CD8-positive, alpha-beta T cell (primary cell): ENCODE measurements at places on chromosomes 7 and 10.

DNA sequence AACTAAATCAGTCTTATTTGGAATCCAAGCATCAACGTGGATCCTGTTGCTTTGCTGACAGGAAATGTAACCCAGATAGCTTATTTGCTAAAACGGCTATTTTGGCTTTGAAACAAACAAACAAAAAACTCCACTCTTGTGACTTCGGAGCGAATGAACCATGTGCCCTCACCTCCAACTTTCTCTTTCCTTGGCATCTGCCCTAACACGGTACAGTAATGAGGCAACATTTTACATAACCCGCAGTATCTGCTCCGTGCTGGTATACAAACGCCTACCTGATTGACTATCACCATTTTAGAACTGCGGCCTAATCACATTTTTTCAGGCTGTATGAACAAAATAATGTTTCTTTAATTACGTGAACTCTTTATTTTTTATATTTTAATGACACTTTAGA is 37.5 kb upstream of the ARID5B start:
- DNase-seq, result no peak

DNA sequence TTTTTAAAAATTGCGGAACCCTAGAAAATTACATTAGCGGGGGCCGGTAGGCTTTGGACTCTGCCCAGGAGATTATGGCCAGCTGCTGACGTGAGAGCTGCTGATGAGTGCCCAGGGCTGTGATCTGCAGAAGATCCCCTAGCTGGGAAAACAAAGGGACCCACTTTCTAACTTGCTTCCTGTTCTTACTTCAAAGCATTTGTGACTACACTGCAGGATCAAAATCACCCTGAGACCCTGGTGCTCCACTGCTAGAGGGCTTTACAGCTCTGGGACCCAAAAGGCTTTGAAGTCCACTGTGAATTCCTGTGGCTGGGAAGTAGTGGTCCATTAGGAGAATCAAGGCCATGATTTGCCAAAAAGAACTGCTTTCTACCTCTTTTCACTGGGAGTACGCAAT is 499.4 kb upstream of the AKR1E2 start:
- no peak for DNase-seq

DNA sequence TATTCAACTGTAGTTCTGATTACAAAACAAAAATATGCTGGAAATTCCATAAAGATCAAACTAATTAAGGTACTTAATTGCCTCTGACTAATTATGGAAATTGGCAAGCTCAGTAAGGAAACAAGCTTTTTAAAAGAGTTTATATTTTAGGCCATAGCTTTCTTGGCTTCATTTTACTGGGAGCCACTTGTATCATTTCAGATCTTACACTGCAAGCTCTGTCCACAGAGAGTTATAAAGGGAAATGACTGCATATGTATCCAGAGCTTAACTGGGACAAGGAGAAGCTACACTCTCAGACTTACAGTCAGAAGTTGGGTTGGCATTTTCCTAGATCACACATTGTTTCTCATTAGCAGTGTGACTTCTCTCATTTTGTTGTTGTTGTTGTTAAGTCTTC is 92.4 kb downstream of the LRRN3 start:
- DNase-seq, result no peak

GRCh38 chr10:130497056-130498010 is 361.1 kb downstream of the GLRX3 start:
- DNase-seq, result no peak

DNA sequence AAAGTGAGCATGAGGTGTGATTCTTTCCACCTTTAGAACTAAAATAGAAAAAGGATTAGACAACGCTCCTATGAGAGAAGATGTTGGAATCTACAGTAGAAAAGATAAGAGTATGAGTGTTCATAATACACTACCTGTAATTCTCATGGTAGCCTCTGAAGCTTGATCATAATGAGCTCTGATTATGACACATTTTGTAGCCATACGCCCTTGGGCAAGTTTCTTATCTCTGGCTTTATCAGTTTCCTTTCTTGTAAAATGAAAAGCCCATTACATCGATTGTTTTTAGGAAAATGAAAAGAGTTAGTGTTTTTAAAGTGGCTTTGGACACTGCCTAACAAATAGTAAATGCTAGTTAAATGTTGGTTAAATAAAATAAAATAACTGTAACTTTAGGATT is 22.4 kb upstream of the PRSS58 start:
- no peak for DNase-seq

DNA sequence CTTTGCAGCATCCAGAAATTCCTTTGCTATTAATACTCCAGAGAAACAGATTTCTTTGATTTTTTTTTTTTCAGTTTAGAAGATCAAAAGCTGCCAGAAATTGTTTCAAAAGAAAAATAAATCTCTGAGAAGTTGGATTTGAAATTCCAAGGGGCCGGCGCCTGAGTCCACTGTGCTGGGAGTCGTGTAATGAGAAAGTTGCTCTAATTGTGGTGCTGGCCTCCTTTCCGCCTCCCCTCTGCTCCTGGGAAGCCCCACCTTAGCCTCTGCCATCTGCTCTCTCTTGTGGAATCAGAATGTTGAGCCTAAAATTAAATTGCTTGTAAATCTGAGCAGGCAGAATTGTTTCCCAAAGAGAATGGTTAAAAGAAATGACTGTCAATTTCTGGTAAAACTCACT is 93.3 kb downstream of the EMX2 start:
- DNase-seq, result no peak

DNA sequence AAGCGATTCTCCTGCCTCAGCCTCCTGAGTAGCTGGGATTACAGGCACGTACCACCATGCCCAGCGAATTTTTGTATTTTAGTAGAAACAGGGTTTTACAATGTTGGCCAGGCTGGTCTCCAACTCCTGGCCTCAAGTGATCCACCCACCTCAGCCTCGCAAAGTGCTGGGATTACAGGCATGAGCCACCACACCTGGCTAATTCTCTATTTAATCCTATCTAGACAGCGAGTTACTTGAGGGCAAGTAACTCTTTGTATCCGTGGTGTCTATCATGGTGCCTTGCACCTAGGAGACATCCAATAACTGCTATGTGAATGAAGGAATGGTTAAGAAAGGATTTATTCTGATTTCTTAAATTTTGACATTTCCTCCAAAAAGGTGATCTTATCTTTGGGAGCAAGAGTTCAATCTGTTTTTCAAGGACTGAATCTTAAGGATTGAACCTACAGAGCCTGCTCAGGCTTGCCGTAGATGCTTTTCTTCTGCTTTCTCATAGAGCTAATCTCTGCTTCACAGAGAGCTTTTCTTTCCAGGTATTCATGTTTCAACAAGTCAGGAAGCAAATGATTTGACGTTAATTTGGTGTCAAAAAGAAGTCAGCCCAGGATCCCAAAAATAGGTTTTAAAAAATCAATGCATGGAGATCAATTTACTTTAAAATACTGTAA is 101.6 kb downstream of the CUL2 start:
- DNase-seq, result no peak
